ENCODE measurements at places on chromosomes 7 and 10. TPM values are rescaled to one million over a fixed set of nuclear protein-coding genes. Genes with fewer than 3 reads are reported as not detected.

The ANXA8L1 gene
- 109 TPM for total RNA-seq

DNA sequence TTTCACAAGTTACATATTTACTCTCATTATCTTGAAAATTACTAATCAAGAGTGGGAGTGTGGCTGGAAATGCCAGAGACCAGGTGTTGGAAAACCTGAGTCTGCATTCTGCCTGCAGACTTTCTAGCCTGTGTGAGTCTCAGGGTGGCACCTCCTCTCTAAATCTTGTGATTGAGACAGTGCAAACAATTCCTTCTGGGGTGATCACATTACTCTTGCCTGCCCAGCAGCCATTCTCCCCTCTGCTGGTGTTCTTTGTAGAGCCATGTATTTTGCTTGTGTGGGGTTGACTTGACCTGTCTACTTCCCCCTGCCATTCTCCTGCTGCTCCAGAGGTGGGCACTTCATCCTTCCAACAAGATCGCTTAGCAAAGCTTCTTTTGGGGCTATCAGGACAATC is 101.1 kb downstream of the RAPGEF5 start:
- no peak for DNase-seq

GRCh38 chr7:73823873-73824592 is 6.8 kb upstream of the CLDN4 start:
- no peak for DNase-seq

GRCh38 chr7:16543456-16543855 is 16.8 kb downstream of the LRRC72 start:
- no peak for DNase-seq

DNA sequence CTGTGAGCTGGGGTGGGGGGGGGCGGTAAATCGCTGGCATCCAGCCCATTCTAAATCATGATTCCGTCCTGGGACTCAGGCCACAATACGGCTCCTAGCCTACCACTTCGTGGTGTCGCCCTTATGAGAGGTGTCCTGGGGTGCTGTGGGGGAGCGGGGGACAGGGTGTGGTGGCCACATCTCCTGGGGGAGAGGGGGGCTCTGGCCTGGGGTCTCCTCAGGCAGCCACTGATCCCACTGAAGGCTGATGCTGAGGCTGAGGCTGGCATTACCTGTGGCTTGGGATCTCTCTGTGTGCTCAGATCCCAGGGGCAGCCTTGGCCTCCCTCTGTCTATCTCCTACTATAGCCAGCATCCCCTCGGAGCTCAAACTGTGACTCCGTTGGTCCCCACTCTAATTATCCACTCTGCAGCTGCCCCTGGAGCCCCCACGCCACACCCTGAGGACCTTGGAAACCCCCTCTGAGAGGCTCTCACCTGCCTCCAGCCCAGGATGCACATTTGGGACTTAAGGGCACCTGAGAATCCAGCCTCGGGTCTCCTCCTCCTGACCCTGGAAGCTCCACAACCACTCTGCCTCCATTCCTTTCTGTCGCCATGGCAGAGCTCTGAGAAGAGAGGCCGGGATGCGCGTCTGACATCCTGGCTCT is 249.3 kb upstream of the TCERG1L start:
- no peak for DNase-seq

DNA sequence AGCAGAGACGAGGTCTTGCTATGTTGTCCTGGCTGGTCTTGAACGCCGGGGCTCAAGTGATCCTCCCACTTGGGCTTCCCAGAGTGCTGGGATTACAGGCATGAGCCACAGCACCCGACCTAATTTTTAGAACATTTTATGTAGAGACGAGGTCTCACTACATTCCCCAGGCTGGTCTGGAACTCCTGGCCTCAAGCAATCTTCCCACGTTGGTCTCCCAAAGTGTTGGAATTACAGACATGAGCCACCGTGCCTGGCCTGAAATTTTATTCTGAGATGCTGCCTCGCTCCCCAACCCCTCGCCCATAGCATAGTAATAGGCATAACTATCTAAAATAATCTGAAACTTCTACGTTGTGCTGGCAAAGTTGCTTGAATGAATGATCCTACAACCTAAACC is 21.9 kb downstream of the SFXN4 start:
- DNase-seq: no peak

The CLDN4 gene
- total RNA-seq: 0.19 TPM

The WIPF3 gene
- total RNA-seq: 1.6 TPM

The AGAP9 gene
- total RNA-seq: 10.9 TPM

The MIOS gene
- 28.4 TPM for total RNA-seq

The NEURL1 gene
- 0.13 TPM for total RNA-seq

The ZNF853 gene
- total RNA-seq: 5.6 TPM

GRCh38 chr10:72085864-72086465 is 2.4 kb downstream of the SPOCK2 start:
- DNase-seq: no peak

The LRRN3 gene
- total RNA-seq: 5.3 TPM

- no peak for DNase-seq
These were observed 5.5 kb downstream of the ZNF775 start for GRCh38 chr7:150384406-150385301.

GRCh38 chr7:128427289-128427891 is 17.6 kb upstream of the IMPDH1 start:
- DNase-seq: no peak

- DNase-seq: no peak
These were observed 524.2 kb upstream of the GALNT17 start for GRCh38 chr7:70607759-70608158.

The ACHE gene
- total RNA-seq: 0.96 TPM

DNA sequence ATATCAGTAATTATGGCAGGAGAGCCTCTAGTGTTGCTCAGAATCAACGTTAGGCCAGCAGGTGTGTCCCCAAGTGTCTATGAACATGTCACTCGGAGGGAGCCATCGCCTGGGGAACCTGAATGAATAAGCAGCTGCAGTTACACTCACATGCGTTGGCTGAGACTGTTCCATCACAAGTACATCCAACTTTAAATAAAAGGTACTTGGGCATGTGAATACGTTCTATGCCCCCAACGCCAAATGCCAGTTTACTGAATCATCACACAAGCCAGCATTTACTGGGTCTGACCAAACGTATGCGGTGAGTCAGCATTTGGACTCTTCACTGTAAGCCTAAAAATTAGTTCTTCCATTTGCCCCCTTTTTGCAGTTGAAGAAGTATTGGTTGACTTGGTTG is 207.6 kb upstream of the PLXNA4 start:
- no peak for DNase-seq

The GPR15LG gene
- total RNA-seq: not detected

DNA sequence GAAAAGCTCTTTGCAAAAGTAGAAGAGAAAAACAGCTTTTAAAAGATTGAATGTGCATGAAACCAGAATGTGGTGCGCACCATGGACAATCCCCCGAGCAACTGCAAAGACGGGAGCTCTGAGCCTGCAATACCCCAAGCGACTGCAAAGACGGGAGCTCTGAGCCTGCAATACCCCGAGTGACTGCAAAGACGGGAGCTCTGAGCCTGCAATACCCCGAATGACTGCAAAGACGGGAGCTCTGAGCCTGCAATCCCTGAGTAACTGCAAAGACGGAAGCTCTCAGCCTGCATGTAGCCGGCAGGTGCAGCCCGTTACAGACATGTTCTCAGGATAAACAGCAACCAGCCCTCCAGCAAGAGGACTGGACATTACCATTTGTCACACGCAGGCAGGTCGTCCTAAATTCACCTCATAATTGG is 6.2 kb downstream of the ZNF775 start:
- no peak for DNase-seq

The TEX36 gene
- not detected for total RNA-seq

- DNase-seq: no peak
These were observed 714.1 kb downstream of the AUTS2 start for GRCh38 chr7:70312336-70312735.

The GNG11 gene
- total RNA-seq: 54.1 TPM

The UFSP1 gene
- 8.0 TPM for total RNA-seq

- DNase-seq: no peak
These were observed 69.0 kb downstream of the CFAP46 start for GRCh38 chr10:132873395-132873794.

GRCh38 chr10:42958142-42958868 is 118.6 kb upstream of the RET start:
- DNase-seq: no peak

- no peak for DNase-seq
These were observed 127.5 kb downstream of the SNX10 start for GRCh38 chr7:26419198-26419597.
